ENCODE measurements at places on chromosomes 4 and X.
A peak's percentile ranks its signal among the peaks of the same experiment; 100 is the strongest.

DNA sequence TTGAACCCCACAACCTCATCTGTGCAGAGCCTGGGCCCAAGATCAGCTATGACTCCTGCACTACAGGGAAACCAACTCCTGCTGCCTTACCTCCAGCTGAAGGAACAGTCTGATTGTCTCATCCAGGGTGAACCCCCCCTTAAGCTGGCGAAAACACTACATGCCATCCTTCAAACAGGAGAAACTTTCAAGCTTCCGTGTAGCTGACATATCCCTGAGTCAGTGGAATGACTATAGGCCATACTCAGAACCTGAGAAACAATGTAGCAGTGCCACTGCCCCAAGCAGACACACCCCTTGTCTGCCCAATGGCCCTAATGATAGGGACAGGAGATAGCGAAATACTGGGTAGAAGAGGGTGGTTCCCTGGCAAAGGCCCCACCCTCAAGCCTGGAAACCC lies 213.6 kb upstream of the PGRMC2 start:
- DNase-seq: no peak

DNA sequence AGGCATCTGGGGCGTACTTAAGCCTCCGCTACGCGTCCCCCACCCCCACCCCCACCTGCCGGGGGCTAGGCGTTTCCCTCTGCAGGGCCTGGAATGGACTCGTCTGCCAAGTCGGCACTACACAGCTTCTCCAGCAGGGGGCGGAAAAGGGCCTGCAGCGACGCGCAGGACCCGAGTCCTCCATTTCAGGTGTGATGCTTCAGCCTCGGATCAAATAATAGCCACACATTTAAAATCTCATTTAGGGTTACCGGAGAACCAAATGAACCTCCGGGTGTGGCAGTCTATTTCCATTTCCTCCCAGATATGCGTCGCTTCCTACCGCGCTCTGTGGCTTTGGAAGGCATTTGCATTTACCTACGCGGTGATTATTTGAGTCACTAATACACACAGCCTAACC lies 2.9 kb downstream of the PAK3 start:
- DNase-seq: peak; percentile 17

- DNase-seq: no peak
These were observed 42.0 kb upstream of the GK2 start for GRCh38 chr4:79450053-79450452.

GRCh38 chr4:70667740-70668535 lies 1.6 kb upstream of the JCHAIN start:
- DNase-seq: no peak

- no peak for DNase-seq
These were observed 43.7 kb upstream of the TADA2B start for GRCh38 chr4:6999172-7000086.

- DNase-seq: no peak
These were observed 81.4 kb downstream of the SH3RF1 start for GRCh38 chr4:169189372-169189771.

GRCh38 chr4:55253948-55254593 lies 92.0 kb upstream of the SRD5A3 start:
- no peak for DNase-seq

GRCh38 chr4:70948665-70949260 lies 44.7 kb upstream of the DCK start:
- DNase-seq: no peak

DNA sequence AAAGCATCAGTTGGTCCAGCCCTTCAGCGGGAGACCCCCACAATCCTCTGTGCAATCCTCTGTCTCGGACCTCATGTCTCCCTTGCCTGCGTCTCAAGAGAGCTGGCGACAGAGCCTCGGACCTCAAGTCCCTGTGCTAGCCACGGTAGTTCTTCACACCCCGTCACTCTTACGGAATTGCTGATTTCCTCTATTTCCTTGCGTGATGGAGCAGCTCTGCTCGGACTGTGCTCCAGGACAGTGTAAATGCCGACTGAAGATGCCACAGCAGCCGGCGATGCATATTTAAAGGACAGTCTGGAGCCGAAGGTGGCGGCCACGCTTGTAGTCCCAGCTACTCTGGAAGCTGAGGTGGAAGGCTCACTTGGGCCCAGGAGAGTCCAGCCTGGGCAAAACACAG lies 1.9 kb downstream of the GRK4 start:
- DNase-seq: no peak

DNA sequence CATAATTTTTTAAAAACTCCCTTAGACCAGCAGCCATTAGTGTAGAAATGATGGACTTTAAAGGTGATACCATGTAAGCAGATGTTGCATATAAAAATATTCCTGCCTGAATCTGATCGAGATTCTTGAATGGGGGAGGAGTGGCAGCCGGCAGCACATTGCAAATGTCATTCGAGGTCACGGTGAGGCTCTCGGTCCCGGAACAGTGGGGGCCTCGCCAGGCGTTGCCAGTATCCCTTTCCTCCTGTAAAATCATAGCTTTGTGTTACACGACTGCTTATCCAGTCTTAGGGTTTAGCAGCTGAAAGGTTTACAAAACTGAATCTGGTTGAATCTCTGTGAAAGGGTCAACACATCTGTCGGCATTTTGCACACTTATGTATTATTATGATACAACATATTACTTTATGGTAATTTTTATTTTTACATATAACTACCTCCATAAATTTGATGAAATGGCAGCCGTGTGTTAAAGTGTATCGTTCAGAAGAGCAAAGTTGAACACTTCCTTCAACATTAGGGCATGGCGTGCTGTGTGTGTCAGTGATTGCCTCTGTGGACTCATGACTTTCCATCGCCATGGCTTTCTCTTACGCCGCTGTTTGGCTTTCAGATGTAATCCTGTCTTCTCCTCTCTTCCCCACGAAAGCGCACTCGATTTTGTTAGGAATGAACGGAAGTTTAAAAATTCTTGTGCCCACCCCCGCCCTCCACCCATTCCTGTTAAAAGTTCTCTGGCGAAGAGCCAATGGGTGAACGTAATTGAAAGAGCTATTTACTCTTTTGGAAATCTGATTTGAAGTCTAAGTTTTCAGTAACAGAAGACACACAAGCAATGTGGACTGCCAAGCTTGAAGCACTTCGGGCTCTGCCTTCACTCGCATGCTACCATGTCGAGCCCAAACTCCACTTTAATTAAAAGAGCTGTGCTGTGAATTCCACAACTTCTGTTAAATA lies 114.8 kb downstream of the STOX2 start:
- DNase-seq: no peak

DNA sequence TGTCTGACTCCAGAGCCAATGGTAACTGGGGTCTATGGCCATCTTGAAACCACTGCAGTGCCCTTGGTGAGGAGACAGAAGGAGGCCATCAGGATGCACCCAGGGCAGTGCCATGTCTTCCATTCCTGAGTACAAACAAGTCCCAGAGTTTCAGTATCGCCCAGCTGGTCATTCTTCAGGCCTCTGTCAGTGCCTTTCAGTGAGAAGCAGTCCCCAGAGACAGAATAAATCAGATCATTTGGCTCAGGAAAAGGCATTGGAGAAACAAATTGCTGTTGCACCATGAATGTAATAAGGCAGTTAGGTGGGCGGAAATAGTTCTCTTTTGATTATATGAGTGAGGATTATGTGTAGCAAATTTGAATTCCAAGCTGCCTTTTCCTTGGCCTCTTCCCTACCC lies 21.3 kb downstream of the ADGRG4 start:
- no peak for DNase-seq

- no peak for DNase-seq
These were observed 67.9 kb downstream of the GAB1 start for GRCh38 chr4:143404555-143404954.

GRCh38 chrX:78329486-78329885 lies 2.1 kb upstream of the CYSLTR1 start:
- DNase-seq: no peak

GRCh38 chr4:183337349-183337748 lies 15.1 kb upstream of the CLDN24 start:
- DNase-seq: no peak

GRCh38 chr4:157389741-157390140 lies 169.2 kb downstream of the GRIA2 start:
- DNase-seq: no peak

GRCh38 chr4:153639833-153640802 lies 44.0 kb upstream of the TLR2 start:
- DNase-seq: no peak

DNA sequence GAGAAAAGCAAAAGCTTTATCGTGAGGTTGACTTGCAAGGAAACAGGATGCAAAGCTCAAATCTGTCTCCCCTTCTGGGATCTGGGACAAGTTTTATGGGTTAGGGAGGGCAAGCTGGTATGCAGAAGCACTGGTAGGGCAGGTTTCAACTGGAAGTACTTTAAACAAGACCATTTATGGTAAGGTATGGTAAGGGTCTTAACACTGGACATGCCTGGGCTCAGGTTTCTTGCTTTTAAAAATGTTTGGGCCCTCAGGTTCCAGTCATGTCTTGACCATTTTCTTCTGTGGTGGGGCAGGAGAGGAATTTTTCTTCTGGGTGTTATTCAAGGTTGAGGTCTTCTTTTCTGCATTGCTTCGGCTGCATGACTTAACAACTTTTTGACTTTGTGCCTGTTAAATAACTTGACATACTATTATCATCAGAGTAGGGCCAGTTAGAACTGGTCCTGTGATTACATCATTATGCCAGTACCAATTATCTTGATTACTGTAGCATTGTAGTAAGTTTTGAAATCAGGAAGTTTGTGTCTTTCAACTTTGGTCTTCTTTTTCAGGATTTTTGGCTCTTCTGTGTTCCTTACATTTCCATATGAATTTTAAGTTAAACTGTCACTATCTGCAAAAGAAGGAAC lies 33.7 kb downstream of the CD38 start:
- DNase-seq: no peak

DNA sequence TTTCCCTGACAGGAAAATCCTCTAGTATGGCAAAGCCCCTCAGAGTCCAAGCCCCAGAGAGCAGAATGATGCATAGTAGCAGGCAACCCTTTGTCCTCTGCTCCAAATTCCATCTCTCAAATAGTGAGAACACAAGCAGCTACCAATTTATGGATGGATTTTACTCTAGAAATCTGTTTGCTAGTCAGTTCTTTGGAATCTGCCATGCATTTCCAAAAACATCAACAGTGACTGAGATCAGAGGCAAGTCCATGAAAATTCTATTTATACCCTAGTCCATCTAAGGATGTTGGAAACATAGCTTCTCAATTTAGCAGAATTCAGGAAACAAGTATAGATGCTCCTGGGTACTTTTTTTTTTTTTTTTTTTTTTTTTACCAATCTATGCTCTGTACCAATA lies 10.0 kb upstream of the CC2D2A start:
- no peak for DNase-seq

DNA sequence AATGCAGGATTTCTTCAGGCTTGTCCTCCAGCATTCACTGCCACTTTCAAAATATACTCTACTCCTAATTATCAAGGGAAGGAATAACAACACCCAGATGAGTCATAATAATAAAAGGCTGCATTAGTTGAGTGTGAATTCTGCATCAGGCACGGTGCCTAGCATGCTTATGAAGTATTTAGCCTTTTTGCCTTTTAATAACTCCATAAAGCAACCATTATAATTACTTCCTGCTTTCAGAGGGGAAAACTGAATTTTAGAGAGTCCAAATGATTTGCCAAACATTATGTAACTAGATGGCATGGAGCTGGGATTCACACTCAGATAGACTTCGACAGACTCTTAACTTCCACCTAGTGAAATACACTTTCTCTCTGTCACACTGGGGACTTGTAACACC lies 2365.5 kb downstream of the PCDH7 start:
- no peak for DNase-seq

GRCh38 chr4:129978315-129978714 lies 882.4 kb downstream of the C4orf33 start:
- no peak for DNase-seq

DNA sequence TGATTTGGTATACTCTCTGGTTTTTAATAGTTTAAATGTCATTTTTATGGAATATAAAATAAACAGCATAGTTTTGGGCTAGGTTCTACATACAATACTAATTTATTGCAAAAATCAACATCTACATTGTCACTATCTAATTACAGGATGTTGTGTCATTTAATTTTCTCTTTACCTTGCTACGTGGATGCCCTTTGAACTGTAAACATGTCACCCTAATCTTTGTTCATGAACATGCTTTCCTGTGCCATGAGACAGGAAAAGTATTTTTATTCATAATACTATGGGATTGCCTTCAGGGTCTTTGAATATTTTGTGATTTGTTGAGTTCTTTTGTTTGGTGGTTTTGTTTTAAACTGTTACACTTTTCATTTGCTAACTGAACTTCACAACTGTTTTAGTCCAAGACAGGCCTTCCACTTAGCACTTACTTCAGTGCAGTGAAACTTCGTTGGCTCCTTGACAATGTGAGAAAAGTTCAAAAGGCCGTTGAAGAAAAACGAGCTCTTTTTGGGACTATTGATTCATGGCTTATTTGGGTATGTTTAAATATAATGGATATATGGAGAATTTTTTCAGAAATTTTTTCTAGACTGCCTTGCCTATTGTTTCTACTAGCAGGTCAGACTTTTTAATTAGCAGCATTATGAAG lies 40.9 kb downstream of the GK start:
- no peak for DNase-seq

DNA sequence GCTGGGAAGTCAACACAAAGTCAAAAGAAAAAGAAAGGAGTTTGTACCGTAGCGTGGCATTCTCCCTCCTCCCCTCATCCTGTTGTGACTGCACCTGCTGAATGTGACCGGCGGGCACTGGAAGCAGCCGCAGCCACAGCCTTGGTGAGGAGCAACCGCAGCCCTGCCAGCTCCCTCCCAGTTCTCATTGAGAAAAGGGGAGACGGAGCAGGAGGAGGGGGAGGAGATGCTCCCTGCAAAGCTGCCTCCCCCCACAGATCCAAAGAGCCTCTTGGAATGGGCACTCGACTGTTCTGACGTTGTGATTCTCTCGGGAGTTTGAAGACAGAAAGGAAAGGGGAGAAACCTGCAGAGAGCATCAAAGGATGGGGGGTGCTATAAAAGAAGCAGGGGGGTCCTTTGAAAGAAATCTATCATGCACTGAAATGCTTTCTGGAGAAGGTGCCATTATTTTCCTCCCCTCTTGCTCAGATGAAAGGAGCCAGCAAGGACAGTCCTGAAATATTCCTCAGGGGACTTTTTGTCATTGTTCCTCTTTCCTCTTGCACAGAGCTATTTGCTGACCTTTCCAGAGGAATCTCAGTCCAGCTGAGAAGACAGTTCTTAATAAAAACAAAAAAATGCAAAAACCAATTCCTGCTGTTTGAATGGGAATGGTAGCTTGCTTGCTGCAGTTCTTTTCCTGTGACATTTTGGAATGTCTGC lies 429.7 kb downstream of the MAPK10 start:
- no peak for DNase-seq

GRCh38 chr4:121684561-121684960 lies 12.2 kb downstream of the ANXA5 start:
- DNase-seq: no peak

DNA sequence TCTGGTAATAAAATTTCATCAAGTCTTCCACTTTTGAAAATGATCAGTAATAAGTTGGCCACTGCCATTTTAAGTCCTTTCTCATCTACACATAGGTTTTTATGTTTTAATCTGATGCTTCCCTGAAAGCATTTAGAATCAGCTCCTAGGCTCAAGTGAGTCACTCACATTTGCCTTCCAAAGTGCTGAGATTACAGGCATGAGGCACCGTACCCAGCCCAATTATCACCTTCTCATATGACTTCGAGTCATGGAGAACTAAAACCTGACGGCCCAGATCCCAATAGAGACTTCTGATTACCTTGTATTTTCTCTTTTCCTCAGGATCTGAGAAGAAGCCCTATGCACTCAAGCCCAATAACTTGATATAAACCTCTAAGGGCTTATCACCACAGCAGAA lies 140.8 kb downstream of the OPHN1 start:
- DNase-seq: no peak

- DNase-seq: no peak
These were observed 391.4 kb upstream of the DIPK2B start for GRCh38 chrX:45592101-45592500.

- DNase-seq: no peak
These were observed 70.4 kb upstream of the SLC7A11 start for GRCh38 chr4:138312536-138312911.
